Hypothalamus (tissue), 51 donors: ENCODE measurements at places on chromosomes 7 and 10.
A peak's percentile ranks its signal among the peaks of the same experiment; 100 is the strongest.

DNA sequence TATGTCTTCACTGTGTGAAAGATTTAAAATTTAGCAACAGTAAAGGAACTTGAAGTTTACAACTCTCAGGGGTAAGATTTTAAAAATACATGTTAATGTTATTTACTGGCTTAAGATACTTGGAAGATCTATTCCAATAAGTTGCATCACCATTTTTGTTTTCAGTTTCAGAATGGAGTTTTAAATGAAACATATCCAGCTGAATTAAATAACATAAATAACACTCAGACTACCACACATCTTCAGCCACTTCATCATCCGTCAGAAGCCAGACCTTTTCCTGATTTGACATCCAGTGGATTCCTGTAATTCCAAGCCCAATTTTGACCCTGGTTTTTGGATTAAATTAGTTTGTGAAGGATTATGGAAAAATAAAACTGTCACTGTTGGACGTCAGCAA lies 44.3 kb downstream of the AHR start:
- no peak for DNase-seq

DNA sequence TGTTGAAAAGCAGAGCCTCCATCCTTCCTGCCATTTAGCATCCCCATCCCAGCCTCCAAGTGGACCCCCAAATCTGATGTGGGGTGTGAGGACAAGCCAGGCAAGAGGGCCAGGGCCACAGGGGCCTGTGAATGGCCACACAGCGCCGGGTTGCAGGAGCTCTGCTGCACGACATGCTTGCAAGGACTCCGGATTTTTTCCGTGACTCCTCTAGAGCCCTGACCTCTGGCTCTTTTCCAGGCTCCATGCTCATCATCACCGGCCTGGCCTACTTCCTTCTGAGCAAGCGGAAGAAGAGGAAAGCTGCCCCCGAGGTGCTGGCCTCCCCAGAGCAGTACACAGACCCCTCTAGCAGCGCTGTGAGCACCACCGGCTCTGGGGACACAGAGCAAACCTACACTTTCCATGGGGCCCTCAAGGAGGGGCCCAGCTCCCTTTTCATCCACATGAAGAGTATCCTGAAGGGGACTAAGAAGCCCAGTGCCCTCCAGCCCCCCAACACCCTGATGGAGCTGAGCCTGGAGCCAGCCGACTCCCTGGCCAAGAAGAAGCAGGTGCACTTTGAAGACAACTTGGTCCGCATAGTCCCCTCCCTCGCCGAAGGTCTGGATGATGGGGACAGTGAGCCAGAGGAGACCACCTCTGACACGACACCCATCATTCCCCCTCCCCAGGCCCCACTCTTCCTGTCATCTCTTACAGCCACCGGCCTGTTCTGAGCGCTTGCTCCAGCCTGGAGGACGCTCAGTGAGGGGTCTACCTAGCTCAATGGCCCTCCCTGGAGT lies 23.5 kb downstream of the TMEM72 start:
- DNase-seq, result no peak

DNA sequence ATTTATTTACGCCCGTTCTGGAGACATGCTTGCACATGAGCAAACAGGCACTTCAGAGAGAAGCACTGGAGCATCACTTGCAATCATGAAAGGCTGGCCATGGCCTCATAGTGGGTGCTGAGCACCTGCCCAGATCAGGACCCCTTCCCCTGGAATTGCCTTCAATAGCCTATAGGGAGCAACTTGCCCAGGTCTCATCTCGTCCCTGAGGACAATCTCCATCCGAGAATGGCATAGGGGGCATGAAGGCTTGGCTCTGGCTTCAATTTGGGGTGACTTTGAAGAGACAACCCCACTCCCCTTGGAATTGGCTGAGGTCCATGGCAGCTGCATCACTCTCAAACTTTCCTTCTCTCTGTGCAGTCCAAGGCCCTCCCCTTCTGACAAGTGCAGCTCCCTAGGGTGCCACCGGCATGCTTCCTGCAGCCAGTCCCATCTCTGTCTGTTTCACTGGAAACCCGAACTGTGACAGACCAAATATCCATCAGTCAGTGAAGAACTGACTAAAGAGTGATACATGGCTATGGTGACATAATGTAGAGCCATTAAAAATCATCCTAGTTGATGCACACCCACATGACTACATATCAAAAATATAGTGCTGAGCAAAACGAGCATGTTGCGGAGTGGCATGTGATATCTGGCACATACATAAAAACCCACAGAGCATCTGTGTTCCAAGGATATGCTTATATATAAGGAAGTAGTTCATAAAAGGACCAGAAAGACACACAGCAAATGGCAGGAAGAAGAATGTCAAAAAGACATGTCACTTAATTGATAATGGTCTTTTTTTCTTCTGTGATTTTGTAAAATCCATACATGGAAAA lies 12.4 kb downstream of the GDF2 start:
- no peak for DNase-seq

GRCh38 chr10:126208726-126209302 lies 179.5 kb downstream of the ADAM12 start:
- no peak for DNase-seq

DNA sequence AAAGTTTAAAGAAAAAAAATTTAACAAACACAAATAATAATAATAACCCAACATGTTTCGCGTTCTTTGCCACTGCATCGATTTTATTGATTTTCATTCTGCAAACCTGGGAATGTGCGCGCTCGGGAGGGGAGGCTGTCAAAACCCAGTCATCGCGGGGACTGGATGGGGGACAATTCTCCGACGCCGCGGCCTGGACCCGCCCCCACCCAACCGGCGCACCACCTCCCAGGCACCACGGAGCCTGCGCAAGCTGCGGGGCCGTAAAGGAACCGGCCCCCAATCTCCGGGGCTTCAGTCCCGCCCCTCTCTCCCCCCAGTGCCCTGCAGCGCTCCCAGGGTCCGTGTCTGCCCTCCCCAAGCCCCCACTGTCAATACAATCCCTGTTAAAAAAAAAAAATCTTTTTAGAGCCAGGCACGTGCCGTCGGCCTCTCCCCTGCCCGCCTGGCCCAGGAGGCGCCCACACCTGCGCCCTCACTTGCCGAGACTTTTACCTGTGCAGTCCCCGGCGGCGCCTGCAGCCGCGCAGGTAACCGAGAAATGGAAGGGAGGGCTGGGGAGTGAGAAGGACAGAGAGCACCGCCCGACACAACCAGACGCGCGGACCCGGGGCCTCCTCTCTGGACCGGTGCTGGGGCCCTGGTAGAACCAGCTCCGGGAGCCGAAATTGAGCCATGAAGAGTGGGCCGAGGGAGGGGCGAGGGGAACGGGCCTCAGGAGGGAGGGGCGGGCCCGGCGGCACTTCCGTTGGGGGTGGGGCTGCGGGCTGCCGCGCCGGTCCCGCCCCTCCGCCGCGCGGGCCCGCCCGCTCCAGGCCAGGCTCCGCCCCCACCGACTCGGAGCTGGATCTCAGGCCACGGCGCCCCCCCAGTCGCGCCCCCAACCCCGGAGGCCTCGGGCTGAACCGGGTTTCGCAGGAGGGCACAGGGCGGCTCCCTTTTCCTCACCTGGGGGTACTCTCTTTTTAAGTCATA lies 7.6 kb upstream of the ZNF503 start:
- no peak for DNase-seq

GRCh38 chr10:111139567-111139966 lies 62.7 kb downstream of the ADRA2A start:
- DNase-seq, result no peak

DNA sequence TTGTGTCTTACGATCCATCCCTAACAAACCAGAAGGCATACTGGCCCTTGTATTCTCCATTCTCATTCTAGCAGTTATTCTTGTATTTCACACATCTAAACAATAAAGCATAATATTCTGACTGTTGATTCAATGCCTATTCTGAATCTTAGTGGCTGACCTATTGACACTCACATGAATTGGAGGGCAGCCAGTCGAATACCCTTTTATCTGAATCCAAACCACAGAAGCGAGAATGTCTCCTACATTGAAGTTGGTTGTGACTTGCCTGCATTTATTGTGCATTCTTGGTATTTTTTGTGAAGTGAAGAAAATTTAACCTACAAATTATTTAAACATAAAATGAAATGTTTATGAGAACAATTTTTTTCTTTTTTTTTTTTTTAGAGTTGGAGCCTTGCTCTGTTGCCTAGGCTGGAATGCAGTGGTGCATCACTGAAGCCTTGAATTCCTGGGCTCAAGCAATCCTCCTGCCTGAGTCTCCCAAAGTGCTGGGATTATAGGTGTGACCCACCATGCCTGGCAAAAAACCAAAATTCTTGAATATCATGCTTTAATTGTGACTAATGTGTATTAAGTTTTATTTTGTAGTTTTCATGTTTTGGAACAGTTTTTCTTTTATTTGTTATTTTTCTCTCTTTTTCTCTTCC lies 22.7 kb downstream of the EXOC4 start:
- no peak for DNase-seq

DNA sequence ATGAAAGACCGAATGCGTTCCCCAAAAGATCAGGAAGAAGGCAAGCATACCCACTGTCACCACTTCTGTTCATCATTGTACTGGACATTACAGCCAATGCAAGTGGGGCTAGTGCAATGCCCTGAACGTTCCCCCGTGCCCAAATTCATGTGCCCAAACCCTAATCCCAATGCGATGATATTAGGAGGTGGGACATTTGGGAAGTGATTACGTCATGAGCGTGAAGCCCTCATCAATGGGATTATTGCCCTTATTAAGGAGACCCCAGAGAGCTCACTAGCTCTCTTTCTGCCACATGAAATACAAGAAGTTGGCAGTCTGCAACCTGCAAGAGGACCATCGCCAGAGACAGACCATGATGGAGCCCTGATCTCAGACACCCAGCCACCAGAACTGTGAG lies 511.4 kb upstream of the TPK1 start:
- no peak for DNase-seq

- no peak for DNase-seq
Observed at GRCh38 chr10:33178026-33178755, 156.3 kb downstream of the NRP1 start.

GRCh38 chr10:28250782-28251181 lies 52.1 kb downstream of the MPP7 start:
- no peak for DNase-seq

GRCh38 chr10:133019651-133020050 lies 68.1 kb upstream of the ADGRA1 start:
- DNase-seq, result no peak

DNA sequence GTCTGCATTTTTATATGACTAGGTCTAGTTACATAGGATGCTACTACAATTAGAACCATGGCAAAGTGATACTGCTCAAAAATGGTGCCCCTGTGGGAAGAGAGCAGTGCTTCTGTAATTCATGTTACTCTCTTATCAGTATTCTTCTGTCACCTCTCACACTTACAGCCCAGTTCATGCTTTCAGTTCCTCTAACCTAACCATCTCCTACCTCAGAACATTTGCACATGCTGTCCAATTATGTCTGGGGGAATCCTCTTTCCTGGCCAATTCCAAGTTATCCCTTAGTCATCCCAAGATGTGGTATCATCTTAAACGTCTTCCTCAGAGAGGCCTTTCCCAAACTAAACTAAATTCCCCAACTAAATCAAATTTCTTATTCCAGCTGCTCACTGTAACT lies 190.2 kb downstream of the RELN start:
- DNase-seq, result no peak

GRCh38 chr10:100670828-100671479 lies 74.4 kb upstream of the PAX2 start:
- DNase-seq, result no peak

DNA sequence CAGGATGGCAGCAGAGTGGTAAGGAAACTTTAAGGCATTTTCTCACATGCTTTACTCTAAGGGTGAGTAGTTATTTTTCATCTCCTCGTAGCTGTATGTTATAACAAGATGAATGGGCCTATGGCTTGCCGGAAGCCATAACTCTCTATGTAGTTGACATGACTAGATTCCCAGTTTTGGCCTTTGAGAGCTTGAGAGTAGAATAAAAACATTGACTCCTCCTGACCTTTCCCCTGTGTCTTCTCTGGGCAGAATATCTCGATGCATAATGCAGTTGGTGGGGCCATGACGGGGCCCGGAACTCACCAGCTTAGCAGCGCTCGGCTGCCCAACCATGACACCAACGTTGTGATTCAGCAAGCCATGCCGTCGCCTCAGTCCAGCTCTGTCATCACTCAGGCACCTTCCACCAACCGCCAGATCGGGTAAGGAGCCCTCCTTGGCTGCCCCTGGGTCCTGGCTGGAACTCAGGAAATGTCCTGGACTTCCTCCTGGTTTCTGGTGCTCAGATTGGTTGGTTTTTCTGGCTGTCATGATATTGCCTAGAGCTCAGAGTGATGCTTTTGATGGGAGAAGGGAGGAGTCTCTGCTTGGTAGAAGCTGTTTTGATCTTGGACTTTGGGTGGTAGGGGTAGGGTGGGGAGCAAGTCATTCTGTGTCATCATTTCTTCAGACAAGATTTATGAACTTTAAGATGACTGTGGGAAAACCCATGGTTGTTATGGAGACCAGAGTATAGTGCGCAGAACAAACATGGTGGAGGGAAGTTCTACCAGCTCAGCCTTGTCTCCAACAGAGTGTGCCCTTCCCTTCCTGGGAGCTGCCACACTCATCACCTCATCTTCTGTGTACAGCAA lies 158.0 kb downstream of the CREB5 start:
- DNase-seq, result no peak

DNA sequence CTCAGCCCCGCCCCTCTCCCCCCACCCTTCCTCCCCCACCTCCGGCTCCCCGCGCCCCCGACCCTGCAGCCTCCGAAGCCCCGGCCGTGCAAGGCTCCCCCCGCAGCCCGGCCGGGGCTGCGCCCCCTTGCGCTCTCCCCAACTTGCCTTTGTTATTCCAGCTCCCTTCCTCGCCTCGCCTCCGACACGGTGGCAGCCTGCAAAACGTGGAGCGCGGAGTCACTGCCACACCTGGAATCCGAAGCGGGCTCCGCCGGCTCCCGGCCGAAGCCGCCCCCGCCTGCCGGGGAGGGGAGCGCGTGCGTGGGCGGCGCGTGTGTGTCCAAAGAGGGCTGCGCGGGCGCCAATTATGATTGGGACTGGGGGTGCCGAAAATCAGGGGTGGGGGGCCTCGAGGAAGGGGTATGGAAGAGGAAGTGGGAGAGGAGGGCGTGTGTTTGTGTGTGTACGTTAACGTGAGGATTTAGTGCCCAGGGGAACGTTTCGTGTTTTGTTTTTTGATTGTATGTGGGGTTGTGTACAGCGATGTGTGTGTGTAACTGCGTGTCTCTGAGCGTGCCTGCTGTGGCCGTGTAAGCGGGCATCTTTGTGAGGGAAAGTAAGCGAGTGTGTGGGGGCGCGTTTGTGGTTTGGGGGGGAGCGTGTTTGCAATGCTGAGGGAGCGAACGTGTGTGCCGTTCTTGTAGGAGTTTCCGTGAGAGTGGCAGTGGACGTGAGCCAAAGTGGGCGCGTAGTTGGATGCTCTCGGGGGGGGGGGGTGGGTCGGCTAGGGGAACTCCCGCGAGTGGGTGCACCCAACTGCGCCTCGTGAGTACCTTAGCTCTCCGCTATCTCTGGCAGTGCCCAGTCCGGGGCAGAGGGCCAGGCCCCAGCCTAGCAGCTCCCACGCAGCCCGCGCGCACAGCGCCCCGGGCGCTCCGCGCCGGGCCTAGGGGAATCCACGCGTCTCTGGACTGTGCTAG lies 1.2 kb upstream of the ZMIZ1 start:
- peak; percentile 75 for DNase-seq

- DNase-seq, result no peak
Observed at GRCh38 chr10:123009105-123009820, 457 bp downstream of the ACADSB start.

- DNase-seq, result no peak
Observed at GRCh38 chr10:50508315-50509051, 115.3 kb downstream of the SGMS1 start.
